ENCODE measurements at places on chromosomes 1 and 21. TPM values are rescaled to one million over a fixed set of nuclear protein-coding genes. Genes with fewer than 3 reads are reported as not detected.

The SMIM11 gene
- total RNA-seq, result 21.3 TPM

The RXRG gene
- total RNA-seq, result not detected

The OR2T11 gene
- not detected for total RNA-seq

- DNase-seq, result no peak
Observed at GRCh38 chr1:116218922-116219321, 107.7 kb downstream of the MAB21L3 start.

GRCh38 chr1:25519624-25520023, 23.8 kb upstream of the LDLRAP1 start:
- no peak for DNase-seq

DNA sequence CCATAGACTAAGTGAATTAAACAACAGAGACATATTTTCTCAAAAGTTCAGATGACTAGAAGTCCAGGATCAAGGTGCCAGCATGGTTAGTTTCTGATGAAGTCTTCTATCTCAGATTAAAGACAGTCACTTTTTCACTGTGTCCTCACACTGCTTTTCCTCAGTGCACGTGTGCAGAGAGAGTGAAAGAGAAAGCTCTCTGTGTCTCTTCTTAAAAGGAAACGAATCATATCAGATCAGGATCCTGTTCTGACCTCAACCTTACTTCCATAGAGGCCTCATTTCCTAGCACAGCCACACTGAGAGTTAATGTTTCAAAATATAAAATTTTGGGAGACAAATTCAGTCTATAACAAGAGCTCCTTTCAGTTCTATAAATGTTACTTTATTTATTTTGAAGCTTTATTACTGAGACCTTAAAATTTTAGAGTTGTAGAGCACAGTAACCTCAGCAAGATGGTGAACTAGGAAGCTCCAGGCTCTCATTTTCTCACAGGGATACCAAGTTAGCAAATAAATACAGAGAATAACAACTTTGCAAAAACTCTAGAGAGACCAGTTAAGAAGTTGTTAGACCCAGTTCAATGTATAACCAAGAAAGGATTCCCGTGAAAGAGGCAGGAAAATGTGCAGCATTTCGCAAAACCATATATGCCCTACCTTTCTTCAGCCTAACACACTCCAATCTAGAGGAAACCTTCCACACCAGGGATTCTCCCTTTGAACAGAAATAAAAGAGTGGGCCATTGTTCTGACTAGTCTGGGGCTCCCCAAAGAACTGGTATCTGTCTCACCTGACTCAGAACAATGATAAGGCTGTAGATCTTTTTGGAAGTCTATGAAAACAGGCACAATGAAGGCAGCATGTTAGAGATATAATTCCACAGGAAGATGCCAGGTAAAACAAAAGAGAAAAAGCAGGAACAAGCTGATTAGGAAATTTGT, 372.2 kb downstream of the MRPL39 start:
- DNase-seq, result no peak

DNA sequence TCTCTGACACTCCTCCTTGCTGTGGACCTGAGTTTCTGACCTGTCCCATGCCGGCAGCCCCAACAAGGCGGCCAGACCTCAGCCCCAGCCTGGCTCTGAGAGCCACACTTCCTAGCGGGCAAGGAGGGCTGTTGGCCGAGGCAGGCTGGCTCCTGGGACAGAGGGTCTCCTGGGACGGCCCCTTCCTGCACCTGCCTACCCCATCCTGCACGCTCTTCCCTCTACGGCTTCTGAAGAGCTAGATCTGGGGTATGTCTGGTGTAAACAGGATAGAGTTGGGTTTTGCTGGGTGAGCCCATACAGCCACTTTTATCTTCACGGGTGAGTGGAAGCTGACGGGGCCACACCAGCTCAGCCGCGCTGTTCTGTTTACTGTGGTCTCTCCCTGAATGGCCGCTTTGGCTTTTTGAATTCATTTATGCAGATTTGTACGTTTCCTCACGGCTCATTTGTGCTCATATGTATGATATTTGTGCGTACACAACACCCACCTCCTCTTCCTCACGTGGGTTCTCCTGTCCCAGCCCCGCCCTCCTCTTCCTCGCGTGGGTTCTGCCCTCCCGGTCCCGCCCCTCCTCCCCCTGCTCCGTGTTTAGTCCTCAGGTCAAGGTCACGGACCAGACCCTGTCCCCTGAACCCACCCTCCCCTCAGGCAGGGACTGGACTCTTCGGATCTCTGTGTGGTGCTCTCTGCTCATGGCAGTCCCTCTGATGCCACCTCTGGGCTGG, 34.7 kb upstream of the POFUT2 start:
- DNase-seq, result no peak

DNA sequence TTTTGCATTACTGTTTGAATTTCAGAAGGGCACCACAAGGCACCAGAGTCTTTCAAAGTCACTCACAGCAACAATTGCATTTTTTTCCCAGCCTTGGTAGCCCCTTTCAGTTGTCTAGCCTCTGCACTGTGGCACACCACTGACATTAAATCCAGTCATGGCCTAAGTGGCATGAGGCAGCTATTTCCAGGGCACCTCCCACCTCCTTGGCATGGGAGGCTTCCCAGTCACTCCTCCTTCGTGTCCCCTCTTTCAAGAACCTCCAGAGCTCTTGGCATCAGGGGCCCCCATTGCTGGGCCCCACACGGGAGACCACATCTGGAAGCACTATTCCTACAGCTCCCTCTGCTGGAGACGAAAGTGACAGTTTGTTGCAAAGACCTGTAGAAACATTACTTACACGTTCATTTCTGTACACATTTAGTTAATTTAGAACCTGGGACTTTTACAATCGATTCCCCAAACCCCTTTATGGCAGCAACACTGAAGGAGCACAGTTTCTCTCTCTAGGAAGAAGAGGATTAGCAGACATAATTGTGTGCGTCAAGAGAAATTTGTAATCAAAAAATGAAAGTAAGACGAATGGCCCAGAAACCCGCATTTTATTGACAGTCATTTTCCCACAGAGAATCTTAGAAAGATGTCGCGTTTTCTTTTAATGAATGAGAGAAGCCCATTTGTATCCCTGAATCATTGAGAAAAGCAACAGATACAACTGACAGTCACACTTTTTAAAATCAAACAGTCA, 5.7 kb upstream of the CHD5 start:
- DNase-seq, result peak; percentile 33

DNA sequence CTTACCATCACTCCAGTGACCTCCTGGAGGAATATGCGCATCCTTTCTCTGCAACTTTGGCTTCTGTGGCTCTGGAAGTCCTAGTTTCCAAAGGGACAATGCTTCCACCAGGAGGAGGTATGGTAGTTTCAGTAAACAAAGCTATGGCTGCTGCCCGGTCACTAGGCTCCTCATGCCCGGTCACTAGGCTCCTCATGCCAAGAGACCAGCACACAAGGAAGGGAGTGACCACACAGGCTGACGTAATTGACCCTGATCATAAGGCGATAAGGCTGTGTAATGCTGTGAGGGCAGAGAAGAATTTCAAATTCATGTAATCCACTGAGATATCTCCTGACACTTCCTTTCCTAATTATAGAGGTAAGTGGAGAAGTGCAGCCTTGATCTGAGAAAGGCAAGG, 102.9 kb downstream of the DTL start:
- DNase-seq, result no peak

DNA sequence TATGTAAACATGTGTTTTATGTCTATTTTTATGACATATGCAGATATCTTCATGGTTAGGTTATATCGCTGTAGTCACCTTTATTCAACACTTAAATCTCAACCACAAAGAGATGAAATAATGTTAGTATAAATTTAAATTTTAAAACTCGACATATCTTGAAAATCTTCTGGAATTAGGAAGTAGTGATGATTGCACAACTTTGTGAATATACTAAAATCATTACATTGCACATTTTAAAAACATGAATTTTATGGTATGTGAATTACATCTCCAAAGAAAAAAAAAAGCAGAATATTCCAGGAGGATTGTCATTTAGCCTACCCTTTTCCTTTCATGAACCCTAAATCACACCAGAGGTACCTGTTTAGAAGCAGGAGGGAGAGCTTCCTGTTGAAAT, 39.4 kb upstream of the CACYBP start:
- DNase-seq, result no peak

- DNase-seq, result no peak
Observed at GRCh38 chr1:57013522-57013921, 47.7 kb upstream of the C8B start.

- no peak for DNase-seq
Observed at GRCh38 chr1:68815632-68816031, 318.8 kb upstream of the DEPDC1 start.

GRCh38 chr1:224896130-224896781, 33.2 kb upstream of the DNAH14 start:
- no peak for DNase-seq

DNA sequence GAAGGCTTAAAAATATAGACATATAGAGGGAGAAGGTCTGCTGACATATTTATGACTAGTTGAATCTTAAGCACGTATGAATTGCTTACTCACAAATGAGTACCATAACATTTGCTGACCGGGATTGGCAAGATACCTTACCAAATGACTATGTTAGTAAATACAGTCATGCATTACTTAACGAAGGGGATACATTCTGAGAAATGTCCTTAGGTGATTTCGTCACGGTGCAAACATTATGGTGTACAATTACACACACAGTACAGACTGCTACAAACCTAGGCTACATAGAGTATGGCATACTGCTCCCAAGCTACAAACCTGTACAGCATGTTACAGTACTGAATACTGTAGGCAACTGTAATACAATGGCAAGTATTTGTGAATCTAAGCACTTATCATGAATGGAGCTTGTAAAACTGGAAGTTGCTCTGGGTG, 19.4 kb upstream of the UBE2U start:
- no peak for DNase-seq

- no peak for DNase-seq
Observed at GRCh38 chr1:79469139-79469538, 462.6 kb upstream of the ADGRL4 start.

- DNase-seq, result no peak
Observed at GRCh38 chr1:163927493-163927892, 605.7 kb downstream of the NUF2 start.

DNA sequence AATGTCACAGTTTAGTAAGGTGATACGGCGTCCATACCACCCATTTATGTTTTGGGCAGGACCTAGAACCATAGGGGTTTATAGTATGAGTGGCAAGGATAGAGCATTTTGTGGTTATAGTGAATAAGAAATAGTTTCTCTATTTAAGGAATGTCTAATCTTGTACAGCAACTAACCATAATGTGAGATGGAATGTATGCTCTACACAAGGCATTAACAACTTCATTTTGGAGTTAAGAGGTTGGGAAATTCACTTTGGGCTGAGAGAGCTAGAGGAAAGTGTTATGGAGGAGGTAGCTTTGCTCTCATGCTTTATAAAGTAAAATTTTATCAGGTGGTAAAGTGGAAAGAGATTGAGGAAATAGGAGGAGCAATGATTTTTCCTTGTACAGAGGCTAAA, 3.0 kb upstream of the MCL1 start:
- no peak for DNase-seq

DNA sequence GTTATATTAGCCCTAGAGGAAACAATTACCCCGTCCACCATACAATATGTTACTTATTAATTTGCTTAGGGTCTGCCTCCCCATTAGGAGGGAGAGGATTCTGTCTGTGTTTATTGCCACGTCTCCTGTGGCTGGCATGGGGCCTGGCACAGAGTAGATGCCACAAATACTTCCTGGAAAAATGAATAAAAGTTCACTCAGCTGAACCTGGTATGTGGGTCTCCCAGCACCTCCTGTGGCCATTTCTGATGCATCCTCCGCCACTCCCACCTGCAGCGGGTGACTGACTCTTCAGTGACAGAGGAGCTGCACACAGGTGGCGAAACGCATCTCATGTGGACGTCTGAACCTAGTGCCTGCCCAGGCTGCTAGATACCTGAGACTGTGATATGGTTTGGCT, 112.7 kb downstream of the CLIC6 start:
- no peak for DNase-seq

GRCh38 chr21:36762642-36763041, 63.7 kb downstream of the SIM2 start:
- DNase-seq, result no peak

DNA sequence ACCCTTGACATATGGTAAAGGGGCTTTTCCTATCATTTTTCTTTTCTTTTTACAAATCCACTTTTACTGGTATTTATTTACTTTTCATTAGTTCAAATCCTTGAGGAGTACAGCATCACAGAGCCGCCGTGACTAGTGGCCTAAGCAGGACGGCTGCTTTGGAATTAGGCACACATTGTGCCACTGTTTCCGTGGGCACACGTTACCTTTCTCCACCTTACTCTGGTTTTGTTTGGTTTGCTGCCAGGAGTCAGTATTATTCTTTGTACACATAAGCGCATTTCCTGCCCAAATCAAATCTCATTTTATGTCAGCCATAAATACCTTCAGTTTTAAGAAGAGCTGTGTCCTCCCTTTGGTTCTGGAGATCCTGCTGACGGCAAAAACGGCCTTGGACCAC, 31.2 kb downstream of the SCCPDH start:
- DNase-seq, result no peak

DNA sequence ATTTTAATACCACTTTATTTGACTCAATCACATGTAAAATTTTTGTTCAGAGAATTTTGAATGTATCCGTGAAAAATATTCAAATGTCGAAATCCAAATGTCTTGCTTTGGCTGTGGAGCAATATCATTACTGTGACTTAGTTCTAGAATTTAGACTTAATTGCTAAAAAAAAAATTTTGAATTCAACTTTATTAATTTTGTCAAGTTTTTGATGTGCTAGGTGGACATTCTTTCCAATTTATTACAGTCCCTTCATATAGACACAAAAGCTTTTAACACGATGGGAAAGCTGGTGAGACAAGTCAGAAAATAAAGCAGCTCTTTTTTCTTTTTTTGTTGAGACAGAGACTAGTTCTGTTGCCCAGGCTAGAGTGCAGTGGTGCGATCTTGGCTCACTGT, 62.6 kb downstream of the DDR2 start:
- DNase-seq, result no peak

GRCh38 chr1:3130268-3130667, 61.3 kb downstream of the PRDM16 start:
- DNase-seq, result no peak

DNA sequence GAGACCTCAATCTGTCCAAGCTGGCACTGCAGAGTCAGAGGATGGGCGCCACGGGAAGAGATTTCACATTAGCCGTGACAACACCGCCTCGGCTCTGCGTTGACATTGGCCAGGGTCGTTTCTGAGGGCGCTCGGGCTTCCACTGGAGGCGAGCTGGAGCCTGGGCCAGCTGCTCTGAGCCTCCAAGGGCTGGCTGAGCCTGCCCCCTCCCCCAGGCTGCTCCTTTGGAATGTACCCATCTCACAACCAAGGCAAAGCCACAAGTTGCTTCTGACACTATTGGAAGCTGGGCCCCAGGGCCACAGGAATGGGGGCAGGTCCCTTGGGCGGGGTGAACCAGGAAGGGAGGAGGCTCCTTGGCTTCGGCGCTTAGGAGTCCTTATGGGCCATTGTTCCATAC, 12.7 kb downstream of the GPR3 start:
- DNase-seq, result no peak

DNA sequence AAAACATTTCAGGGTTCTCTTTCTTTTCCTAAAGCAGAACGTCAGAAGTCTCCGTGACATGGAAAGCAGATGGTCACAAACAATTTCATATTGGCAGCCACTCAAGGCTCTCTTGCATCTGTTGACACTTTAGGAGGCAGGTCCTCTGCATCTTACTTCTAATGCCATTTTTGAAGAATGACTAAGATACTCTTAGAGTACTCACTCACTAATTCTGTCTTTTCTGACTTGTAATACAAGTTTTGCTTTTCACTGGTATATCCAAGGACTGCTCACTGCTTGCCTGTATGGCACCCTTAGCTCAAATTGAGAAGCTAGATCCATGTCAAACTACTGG, 68.3 kb downstream of the PRRX1 start:
- DNase-seq, result no peak

- no peak for DNase-seq
Observed at GRCh38 chr1:93056214-93056613, 22.9 kb upstream of the MTF2 start.
